HL-60 (cell line): ENCODE measurements at places on chromosomes 1 and 21.

DNA sequence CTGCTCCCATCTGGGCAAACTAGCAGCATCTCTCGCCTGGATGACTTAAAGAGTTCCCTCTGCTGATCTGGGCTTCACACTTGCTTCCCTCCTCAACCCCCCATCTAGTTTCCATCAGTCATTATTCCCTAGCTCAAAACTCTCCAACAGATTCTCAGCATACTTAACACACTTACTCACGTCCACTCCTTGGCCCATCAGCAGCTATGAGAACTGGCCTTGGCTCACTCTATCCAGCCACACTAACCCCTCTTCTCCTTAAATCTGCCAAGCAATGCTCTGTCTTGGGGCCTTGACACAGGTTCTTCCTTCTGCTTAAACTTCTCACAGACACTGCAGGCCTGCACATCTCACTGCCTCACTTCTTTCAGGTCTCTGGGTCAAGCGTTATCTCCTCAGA lies 41.6 kb downstream of the GNG12 start:
- no peak for DNase-seq

- DNase-seq: no peak
Observed at GRCh38 chr1:51329443-51330325, 678 bp downstream of the TTC39A start.

- no peak for DNase-seq
Observed at GRCh38 chr1:179012038-179012437, 13.7 kb upstream of the FAM20B start.

DNA sequence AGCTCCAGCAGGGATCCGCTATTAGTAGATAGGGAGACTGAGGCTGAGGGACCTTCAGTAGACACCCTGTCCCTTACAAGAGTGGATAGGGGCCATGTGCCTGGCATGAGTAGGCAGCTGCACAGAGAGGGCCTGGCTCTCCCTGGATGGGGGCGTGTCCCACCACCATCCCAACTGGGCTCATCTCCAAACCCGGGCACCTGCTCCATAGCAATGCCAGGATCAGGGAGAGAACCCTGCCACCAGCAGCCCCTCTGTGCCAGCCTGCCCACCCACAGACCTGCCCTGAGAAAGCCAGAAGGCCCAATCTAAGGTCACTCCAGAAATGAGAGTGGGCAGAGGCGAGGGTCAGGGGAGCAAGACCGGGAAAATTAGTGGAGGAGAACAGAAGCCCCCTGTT lies 121.3 kb downstream of the GRIK3 start:
- DNase-seq: no peak

- DNase-seq: no peak
Observed at GRCh38 chr1:163561580-163562295, 240.0 kb downstream of the NUF2 start.

- DNase-seq: no peak
Observed at GRCh38 chr1:159786966-159787365, 6.2 kb downstream of the DUSP23 start.

DNA sequence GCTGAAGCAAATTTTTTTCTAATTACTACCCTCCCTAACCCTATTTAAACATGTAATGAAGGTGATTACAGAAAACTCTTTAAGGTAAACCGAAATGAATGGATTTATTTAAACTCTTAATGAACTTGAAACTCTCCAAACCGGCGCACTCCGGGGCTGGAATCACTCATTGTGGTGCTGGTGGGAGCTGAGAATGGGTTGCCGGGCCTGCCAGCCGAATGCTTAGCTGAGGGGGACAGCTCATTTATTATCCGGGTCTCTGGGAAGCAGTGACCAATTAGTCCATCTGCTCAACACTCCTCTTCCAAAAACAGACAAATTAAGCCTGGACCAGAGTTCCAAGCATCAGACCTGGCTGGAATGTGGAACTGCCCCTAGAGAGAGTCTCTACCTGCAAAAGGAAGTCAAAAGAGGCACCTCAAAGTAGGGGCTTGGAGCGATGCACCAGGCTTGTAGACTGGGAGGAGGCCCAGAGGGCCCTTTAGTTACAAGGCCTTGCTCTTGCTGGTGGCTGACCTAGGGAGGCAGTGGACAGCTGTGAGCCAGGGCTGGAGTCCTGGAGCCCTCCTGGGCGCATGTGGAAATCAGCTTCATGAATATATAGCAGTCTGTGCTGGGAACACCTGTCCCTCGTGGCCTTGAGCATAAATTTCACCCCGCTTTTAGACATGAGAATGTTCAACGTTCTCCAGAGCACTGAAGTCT lies 320.7 kb downstream of the AJAP1 start:
- DNase-seq: no peak

DNA sequence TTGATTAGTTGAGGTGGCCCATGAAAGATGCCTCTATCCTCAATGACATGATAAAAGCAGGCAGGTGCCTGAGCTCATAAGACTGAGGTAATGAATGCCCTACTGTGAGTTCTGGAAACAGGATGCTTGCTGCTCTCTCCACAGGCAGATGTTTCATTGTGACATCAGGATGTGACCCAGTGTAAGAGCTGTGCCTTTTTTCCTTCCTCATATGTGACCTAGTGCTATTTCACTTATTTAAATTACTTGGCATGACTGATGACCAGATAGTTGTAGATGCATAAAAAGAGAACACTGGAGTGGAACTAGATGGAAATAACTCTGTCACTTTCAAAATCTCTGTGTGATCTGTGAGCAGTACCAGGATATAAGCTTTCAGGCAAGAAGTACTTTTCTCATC lies 31.9 kb downstream of the KIF14 start:
- peak; percentile 6 for DNase-seq

- DNase-seq: no peak
Observed at GRCh38 chr1:182183606-182184005, 122.1 kb upstream of the ZNF648 start.

GRCh38 chr1:78318011-78318410 lies 172.8 kb upstream of the PTGFR start:
- no peak for DNase-seq

DNA sequence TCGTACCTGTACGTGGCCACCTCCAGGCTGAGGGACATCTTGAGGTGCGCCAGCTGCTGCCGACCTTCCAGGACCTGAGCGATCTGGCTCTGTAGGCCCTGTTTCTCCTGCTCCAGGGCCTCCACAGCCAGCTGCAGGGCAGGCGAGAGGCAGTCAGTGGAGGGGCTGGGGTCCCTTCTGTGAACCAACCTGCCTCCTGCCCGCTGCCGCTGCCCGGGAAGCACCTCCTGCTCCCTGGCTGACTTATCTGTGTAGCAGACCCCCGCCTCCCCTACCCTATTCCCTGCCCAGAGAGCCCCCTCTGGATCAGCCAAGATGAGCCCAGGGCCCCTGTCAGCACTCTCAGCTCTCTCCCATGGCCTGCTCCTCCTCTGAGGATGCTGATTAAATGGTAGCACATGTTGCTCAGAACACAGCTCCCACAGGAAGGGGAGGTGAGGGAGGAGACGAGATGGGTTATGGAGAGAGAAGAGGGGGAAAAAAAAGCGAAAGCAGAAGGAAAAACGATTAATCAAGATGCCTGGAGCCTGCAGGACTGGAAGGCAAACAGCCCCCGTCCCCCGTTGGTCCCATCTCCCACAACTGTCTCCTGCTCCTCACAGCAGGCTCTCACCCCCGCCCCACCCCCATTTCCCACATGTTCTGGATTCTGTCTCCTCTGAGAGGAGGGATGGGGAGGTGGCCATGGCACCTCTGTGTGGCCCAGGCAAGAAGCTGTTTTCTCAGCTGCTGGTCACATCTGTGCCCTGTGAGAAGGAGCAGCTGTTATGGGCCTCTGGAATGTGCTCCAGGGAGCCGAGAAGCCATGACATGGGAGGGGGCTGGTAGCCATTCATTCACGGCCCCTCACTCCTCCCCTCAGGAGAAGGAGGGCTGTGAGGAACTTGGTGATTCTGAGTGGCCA lies 1.7 kb downstream of the NES start:
- DNase-seq: no peak

- peak; percentile 51 for DNase-seq
Observed at GRCh38 chr1:93904228-93904627, 5.0 kb downstream of the GCLM start.

GRCh38 chr1:107879927-107880326 lies 85.1 kb downstream of the VAV3 start:
- DNase-seq: no peak

- DNase-seq: peak; percentile 18
Observed at GRCh38 chr1:121483961-121484424, 299.2 kb downstream of the SRGAP2C start.

GRCh38 chr21:45223236-45224185 lies 64.2 kb downstream of the POFUT2 start:
- DNase-seq: no peak

- DNase-seq: no peak
Observed at GRCh38 chr1:45414746-45415145, 74.5 kb upstream of the MUTYH start.

DNA sequence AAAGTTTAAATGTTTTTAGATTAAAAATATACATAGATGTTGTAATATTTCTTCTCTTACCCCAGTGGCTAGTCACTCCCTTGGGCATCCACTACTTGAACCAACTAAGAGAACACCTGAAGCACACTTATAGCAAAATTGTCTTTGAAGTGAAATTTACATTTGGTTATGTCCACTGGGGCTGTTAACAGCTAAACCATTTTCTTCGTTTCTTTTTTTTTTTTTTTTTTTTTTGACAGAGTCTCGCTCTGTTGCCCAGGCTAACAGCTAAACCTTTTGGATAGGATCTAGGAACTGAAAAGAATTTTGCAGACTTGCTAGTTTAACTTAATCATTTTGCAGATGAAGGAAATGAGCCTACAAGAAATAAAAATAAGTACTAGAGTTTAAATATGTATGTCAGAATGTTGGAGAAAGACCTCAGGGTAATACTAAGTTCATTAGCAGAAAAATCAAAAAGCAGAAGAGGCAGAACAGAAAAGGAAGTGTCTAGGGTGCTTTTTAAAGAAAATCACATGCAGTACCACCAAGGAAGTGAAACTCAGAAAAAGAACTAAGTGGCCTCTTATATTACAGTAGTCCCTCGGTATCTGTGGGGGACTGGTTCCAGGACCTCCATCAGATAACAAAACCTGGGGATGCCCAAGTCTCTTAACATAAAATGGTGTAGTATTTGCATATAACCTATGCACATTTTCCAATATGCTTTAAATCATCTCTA lies 11.8 kb downstream of the DRAM2 start:
- DNase-seq: peak; percentile 54

DNA sequence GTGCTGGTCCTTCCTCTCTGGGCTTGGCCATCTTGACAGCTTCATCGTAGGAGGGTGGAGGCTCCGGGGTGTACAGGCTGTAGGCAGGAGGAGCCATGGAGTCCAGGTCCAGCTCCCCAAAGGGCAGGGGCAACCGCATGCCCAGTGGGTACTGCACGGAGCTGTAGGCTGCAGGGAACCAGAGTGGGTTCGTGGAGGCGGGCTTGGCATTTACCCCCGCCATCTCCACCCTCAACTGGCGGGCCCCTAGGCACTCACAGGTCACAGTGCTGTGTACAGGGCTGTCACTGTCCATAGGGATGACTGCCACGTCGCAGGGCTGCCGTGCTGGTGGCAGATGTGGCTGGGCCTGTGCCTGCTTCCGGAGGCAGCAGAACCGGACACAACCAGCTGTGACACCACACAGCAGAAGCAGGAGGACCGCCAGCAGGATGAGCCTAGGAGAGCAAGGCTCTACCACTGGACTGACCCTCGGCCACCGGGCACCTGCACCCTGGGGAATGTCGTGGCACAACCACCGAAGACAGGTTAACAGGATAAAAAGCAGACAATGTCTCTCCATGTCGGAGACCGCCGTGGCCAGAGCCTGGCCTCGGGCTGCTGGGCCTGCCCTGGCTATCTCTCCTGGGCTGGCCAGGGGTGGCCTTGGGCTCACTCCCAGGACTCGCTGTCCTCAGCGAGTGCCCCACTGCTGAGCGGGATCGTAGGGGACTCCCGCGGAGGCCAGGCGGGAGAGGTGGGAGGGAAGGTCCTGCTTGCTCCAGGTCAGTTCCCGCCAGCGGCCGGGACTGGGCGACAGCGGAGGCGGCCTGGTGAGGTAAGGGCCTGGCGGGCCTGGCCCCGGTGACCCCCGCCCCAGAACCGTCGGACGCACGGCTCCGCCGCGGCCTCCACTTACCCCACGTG lies 831 bp downstream of the TMEM52 start:
- DNase-seq: no peak

- no peak for DNase-seq
Observed at GRCh38 chr1:190019717-190020116, 457.9 kb downstream of the BRINP3 start.

GRCh38 chr1:153438599-153438998 lies 21.9 kb downstream of the S100A7 start:
- no peak for DNase-seq

GRCh38 chr1:81758181-81758580 lies 42.6 kb upstream of the ADGRL2 start:
- no peak for DNase-seq
